ENCODE measurements at places on chromosomes 5 and 9.
A peak's percentile ranks its signal among the peaks of the same experiment; 100 is the strongest.

DNA sequence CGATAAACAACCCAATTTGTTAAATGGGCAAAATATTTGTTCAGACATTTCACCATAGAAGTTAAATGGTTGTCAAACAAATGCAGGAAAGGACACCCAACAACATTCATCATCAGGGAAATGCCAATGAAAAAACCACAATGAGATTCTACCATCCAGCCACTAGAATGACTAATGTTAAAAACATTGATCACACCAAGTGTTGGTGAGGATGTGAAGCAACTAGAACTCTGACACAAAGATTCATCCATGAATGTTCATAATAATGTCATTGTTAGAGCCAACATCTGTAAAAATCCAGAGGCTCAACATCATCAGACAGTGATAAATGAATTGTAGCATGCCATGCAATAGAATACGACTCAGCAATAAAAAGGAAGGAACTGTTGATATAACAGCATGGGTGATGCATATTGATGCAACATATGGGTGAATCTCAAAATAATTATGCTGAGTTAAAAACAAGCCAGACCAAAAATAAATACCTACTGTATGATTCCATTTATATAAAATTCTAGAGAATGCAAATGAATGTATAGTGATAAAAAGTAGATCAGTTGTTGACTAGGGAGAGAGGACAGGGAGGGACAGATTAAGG is 55.9 kb upstream of the UNC5A start:
- DNase-seq: peak; percentile 29

DNA sequence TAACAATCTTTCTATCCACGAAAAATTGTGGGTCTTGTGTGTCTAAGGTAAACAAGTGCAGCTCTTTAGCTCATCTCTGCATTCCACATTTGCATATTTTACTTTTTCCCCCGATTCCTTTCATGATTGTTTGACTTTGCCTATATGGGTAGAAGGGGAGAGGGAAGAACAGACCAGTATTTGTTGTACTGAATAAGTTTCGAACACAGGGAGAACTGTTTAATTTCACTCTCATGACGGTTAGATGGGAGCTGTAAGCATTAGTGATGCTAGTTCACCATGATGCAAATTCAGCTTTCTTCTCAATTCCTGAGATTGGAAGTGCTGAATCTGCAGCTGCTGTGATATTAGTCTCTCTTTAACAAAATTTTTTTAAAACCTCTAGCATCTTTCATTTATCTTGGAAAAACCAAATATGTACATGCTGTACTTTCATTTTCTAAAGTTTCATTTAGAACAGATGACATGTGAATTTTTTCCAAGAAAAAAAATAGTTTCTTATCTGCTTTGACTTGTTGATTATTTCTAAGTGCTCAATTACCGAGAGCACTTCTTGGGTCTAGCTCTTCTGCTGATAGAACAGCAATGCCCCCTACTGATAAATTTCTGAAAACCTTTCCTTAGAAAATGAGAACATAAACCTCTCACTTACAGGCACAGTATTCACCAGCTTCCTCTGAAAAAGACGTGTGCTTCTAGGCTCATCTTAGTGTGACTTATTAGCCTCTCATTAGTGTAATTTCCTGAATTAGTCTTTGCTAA is 149.5 kb downstream of the BAAT start:
- DNase-seq: no peak

DNA sequence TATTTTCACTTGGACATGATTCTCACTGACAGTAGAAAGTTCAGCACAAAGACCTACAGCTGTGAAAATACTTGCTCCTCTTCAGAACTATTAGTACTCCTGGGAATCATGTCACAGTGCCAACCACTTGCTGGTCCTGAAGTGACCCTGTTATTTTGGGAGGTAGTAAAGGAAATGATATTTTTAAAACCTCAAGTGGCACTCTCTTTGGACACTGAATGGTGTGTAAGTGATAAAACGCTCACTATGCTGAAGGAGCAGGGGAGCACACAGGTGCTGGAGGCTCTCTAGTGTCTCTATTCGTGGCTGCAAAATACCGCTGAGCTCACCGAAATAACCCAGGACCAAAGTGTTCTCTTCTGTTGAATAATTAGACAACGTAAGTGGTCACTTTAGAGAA is 76.9 kb upstream of the SPATA31D4 start:
- DNase-seq: no peak

GRCh38 chr5:86909418-86910295 is 291.9 kb downstream of the COX7C start:
- peak; percentile 10 for DNase-seq

DNA sequence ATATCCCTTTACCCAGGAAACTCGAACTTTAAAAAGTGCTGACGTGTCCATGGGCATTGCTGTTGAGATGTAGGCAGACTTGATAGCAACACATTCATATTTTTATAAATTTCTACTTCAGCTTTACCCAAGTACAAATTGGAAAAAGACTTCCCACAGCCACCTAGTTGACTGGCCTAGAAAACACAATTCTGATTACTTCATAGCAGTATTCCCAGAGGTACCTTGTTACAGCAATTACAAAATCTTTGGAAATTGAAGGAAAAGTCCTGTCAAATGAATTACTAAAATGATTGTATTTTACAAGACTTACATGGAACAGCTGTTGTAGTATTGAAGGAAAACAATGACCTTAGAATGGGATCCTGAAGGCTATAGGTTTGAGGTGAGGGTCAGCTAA is 130.7 kb upstream of the NREP start:
- no peak for DNase-seq

GRCh38 chr5:78367318-78367991 is 7.0 kb downstream of the SCAMP1 start:
- DNase-seq: no peak

- no peak for DNase-seq
These were observed 8.9 kb upstream of the PCAT7 start for GRCh38 chr9:94545940-94546339.

DNA sequence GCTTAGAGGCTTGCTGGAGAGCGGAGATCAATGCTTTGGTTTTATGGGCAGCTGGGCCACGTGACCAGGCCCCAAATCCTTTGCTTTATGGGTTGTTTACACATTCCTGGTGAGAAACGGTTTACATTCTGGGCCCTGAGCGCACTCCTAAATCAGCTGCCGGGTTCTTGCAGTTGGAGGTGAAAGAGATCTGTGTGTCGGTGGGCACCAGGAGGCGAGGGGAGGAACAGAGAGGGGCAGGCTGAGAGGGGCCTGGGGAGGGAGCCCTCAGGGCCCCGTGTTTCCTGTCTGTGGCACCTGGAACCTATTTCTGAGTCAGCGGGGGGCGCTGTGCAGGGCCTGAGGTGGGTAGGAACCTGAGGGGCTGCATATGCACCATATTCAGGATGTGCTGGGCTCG is 63.5 kb upstream of the HAND1 start:
- no peak for DNase-seq

- DNase-seq: no peak
These were observed 416.5 kb upstream of the CCNH start for GRCh38 chr5:87829217-87829551.

- DNase-seq: no peak
These were observed 503.4 kb downstream of the PDE4D start for GRCh38 chr5:59390074-59390659.

DNA sequence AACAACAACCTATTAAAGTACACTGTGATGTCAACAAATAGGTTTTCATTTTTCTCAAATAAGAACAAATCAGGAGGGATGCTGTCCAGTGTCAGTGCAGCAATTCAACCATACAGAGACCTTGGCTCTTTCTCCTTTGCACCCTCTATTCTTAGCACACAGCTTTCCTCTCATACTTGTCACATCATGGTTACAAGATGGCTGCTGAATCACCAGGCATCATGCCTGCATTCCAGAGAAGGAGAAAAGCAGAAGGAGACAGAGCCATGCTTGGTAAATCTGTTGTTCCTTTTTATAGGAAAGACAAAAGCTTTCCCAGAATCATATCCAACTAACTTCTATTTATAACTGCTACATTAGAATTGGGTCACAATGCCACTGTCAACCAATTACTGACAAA is 124.7 kb upstream of the VLDLR start:
- DNase-seq: no peak

DNA sequence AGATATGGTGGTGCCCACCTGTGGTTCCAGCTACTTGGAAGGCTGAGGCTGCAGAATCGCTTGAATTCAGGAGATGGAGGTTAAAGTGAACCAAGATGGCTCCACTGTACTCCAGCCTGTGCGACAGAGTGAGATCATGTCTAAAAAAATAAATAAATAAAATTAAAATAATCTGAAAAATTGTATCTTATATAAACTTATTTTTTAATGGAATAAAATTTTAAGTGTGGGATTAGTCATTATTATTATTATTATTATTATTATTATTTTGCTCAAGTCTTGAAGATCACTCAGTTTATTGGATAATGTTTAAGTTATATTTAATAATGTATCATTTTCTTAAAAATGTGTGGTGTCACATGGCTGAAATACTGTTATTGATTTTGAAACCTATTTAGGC is 688.0 kb upstream of the COX7C start:
- DNase-seq: no peak

DNA sequence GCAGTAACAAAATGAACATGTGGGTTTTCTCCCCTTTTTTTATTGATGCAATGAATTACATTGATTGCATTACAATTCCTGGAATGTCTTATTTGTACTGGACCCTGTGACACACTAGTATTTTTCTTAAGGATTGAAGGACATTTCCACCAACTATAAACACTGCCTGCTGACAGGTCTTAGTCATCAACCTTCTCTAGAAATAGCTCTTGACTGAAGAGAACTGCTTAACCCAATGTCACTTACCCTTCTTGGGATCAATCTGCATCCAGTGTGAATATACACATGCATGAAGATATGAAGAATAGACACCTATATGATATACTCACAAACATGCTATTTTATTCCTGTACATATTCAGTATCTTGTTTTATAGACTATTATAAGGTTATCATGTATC is 130.6 kb downstream of the FBXO38 start:
- DNase-seq: no peak

- no peak for DNase-seq
These were observed 23.7 kb upstream of the NR3C1 start for GRCh38 chr5:143427122-143427735.

DNA sequence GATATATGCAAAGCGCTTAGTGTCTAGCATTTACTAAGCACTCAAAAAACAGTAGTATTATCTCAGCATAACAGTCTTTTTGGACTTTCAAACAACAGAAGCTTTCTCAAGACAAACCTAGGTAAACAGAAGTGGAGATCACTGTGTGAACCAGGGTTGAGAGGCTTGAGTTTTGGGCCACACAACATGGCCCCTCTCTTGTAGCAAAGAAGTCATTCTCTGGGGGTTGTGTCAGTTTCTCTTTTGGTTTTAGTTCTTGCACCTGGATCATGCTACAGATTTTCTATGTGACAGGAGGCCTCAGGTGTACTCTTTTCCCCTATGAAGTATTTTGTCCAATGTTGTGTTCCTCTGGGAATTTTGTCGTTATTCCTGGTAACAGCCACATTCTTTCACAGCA is 30.0 kb downstream of the INSYN2B start:
- DNase-seq: no peak

GRCh38 chr5:43215073-43215631 is 23.1 kb downstream of the NIM1K start:
- DNase-seq: no peak

DNA sequence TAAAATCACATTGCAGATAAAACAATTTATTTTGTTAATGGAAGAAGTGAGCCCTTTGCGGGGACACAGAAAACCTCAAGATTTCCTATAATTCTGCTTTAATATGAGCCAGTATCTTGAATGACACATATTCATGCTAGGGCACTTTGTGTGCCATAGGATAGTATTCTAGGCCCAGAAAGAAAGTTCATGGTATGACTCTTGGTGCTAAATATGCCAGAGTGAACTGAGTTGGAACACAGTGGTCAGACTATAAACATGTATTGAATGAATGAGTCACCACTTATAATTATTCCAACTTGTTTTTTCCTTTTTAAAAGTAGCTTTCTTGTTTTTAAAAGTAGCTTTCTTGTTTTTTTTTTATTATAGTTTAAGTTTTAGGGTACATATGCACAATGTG is 46.0 kb downstream of the ADAMTS19 start:
- DNase-seq: peak; percentile 10

DNA sequence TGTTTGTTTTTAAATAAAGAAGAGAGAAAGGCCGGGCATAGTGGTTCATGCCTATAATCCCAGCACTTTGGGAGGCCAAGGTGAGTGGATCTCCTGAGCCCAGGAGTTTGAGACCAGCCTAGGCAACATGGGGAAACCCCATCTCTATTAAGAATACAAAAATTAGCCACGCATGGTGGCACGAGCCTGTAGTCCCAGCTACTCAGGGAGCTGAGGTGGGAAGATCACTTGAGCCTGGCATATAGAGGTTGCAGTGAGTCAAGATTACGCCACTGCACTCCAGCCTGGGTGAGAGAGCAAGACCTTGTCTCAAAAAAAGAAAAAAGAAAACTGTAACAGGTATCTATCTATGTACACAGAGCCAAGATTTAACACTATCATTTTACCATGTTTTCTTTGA is 34.2 kb upstream of the CDC42SE2 start:
- DNase-seq: no peak

- no peak for DNase-seq
These were observed 33.8 kb upstream of the PANK3 start for GRCh38 chr5:168612996-168613395.

DNA sequence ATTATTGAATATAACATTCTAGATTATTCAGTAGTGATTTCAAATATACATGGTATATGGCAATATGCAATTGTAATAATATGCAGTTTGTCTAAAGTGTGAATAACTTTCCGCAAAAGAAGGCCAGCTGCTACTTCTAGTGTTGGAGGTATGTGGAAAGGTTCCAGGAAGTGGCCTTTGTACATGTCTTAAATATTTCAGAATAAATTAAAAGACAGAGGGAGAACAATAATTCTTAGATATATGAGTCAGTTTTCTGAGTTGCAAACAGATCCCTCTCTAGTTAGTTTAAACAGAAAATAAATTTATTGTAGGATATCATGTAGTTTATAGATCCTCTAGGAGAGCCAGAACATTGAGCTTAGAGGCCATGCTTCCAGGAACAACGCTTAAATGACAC is 210.8 kb upstream of the ELL2 start:
- no peak for DNase-seq

DNA sequence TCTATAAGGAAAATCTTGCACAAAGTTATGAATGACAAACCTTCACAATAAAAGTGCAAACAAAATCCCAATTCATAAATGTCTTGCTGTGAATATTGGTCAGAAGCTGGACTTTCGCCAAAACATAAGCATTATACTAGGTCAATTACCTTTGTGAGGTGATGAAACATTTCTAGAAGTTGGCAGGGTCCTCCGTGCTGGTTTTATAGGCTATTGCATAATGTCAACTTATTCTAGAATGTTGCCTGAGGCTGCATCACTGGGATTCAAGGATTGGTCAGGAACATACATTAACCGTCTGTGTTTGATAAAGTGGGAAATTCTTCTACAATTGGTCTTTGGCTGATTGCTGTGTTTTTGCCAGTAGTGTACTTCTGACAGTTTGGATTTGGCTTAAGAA is 49.8 kb upstream of the PALM2AKAP2 start:
- DNase-seq: peak; percentile 63

GRCh38 chr5:167451076-167451475 is 840.4 kb upstream of the WWC1 start:
- no peak for DNase-seq
